CD4-positive, alpha-beta T cell treated with Interleukin-12 subunit alpha and Interleukin-12 subunit beta, for 1 hour (primary cell): ENCODE measurements at places on chromosomes 4 and X.
A peak's percentile ranks its signal among the peaks of the same experiment; 100 is the strongest.

DNA sequence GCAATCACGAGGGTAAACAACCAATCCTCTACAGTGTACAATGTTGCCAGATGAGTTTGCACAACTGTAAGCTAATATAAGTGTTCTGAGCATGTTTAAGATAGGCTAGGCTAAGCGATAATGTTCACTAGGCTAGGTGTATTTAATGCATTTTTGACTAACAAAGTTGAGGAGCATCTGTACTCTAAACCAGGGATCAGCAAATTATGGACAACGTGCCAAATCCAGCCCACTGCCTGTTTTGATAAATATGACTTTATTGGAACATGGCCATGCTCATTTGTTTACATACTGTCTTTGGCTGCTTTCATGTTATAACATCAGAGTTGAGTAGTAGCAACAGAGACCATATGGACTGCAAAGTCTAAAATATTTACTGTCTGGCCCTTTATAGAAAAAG is 46.3 kb upstream of the ARHGEF6 start:
- DNase-seq = no peak

- no peak for DNase-seq
Observed at GRCh38 chrX:3176439-3176820, 135.2 kb downstream of the ARSF start.

DNA sequence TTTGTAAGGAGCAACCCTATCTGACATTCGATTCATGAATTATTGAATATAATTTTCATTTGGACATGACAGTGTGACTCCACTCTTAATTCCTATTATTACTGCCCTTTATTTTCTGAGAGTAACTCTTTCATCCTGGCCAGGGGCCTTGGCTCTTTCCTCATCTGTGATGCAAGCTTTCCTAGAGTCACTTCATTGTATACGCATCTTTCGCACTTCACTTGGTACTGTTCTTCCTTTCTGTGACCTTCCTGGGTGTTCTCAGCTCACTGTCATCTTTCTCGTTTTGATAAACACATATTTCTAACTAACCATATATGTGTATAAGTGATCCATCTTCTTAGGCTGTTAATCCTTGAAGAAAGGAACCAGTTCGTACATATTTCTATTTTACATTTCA is 160.3 kb downstream of the PDGFC start:
- no peak for DNase-seq

- no peak for DNase-seq
Observed at GRCh38 chr4:100690812-100691211, 173.0 kb upstream of the EMCN start.

DNA sequence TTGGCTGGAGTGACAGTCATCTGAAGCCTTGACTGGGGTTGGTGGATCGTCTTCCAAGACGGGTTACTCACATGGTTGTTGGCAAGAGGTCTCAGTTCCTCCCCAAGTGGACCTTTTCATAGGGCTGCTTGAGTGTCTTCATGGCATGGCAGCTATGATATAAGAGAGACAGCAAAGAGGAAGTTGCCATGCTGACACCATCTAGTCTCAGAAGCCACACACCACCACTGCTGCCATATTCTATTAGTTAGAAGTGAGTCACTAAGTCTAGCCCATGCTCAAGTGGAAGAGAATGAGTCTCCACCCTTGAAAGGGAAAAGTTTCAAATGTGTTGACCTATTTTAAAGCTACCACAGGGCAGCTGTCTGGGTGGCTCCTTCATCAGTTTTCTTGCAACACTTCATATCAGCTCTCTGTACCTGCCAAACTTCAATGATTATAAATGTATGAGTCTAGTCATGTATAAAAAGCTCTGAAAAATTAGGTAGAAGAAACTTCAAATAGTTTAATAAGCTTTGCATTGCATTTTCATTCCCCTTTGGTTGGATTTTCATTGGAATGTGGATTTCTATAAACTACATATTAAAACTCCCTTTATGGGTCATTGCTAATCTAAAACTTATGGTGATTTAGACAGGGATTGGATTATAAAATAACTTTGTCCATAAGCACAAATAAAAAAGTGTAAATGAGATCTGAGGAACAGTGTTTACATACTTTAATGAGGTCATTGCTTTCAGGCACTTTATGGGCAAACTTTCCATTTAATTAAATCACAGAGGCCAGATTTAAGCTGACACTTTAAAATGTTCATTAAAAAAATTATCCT is 68.0 kb upstream of the ATXN3L start:
- DNase-seq = no peak

- no peak for DNase-seq
Observed at GRCh38 chrX:153688506-153688905, 780 bp downstream of the SLC6A8 start.

GRCh38 chr4:2080429-2081300 is 21.5 kb downstream of the NAT8L start:
- DNase-seq = no peak

GRCh38 chr4:93086356-93086755 is 742.2 kb upstream of the ATOH1 start:
- no peak for DNase-seq

GRCh38 chr4:101252721-101253120 is 94.6 kb downstream of the PPP3CA start:
- DNase-seq = no peak

- DNase-seq = no peak
Observed at GRCh38 chrX:13128104-13128503, 83.7 kb upstream of the FAM9C start.

DNA sequence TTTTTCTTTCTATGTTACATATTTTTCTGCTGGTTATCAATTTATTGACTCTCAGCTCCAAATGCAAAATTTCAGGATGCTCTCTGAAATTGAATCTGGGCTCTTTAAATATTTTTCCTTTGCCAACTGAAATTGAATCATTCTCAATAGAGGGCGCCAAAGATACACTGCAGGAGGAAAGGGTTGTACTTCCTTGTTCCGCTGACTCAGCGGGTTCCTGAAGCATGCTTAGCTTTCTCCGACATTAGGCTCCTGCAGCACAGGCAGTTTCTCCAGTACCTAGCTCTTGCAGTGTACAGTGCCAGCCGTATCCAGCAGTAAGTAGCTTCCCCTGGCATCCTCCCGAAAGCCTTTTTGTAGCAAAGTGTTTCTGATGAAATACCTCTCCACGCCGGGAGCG is 28.8 kb upstream of the CFAP47 start:
- DNase-seq = peak; percentile 0

DNA sequence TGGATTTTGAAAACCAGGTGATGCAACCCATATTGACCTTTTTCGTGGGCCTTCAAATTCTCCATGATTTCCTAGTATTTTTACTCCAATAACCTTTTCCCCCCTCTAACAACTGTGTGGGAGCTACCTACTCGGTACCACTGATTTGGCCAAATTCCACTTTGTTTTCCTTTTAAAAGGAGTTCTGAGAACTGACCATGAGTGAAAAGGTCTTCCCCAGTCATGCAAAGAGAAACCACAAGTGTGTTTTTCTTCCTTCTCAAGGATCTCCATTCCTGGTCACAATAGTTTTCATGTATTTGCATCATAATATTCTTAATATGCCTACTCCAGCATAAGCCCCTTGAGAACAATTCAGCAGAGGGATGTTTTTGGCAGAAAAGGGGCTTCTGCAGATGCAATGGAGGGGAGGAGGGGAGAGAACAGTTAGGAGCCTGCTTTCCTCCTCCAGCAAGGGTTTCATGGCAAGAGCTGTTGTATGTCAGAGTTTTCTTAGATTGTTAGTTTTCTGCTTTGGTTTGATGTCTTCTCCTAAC is 195.3 kb upstream of the ANXA3 start:
- DNase-seq = no peak

DNA sequence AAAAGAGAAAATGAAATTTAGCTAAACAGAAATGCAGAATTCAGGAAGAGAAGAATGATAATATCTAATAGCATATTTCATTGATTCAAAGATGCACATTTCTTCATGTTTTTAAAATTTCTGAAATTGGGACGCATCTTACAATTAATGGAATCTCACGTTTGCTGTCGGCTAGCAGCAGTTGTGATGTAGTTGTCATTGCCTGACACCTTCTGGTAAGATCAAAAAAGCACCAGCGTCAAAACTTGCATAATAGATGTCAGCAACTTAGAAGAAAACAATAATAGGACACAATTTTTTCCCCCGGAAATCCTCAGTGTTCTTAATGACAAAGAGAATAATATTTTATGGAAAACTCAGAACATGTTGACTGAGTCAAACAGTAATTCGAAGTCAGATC is 29.8 kb upstream of the SLC7A3 start:
- no peak for DNase-seq

- DNase-seq = peak; percentile 21
Observed at GRCh38 chr4:15755321-15756155, 22.6 kb upstream of the CD38 start.

DNA sequence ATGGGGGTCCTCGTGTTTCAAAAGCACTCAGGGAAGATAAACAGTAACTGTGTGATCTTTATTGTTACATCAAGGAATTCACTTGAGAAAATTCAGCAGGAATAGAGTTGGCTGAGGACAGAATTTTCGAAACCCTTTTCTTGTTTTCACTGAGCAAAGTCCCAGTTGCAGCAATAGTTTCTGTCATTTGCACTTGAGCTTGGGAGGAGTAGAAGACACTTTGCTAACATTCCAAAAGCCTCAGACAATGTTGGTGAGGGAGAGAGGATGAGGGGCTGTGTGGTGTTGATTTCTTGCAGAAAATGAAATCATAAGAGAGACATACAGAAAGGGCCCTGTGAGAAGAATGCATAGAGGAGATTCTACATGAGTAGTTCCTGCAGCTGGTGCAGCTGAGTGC is 151.9 kb upstream of the DIPK2B start:
- no peak for DNase-seq

- DNase-seq = no peak
Observed at GRCh38 chr4:72842323-72842722, 227.2 kb downstream of the COX18 start.

GRCh38 chrX:22433292-22434070 is 160.8 kb downstream of the CBLL2 start:
- no peak for DNase-seq

DNA sequence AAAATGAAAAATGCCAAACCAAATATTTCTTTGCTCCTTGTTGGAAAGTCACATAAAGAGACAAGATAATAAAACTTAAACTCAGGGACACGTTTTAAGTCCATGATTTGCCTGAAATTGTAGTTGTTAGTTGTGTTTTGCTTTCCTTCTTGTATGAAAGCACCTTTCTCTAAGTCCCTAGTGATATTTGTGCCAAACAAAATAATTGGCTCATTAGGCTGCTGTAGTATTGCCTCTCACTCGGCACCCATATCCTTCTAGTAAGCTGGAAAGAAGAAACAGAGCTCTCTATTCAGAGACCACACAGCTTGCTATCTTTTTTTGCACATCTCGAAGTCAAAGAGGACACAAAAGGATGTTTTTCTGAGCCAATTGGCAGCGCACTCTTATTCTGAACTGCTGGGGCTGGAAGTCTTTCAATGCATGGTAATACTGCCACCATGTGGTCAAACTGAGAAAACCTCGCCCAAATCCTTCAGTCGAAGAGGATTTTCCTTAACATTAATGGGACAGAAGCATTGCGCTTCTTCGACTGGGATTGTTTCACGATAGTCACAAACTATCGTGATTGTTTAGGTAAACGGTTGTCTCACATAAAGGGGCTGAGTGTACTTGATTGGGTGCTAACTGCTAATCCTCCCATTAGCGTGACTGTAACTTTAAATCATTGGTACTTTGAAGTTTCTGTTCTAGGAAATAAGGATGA is 571.9 kb upstream of the LCORL start:
- peak; percentile 66 for DNase-seq

DNA sequence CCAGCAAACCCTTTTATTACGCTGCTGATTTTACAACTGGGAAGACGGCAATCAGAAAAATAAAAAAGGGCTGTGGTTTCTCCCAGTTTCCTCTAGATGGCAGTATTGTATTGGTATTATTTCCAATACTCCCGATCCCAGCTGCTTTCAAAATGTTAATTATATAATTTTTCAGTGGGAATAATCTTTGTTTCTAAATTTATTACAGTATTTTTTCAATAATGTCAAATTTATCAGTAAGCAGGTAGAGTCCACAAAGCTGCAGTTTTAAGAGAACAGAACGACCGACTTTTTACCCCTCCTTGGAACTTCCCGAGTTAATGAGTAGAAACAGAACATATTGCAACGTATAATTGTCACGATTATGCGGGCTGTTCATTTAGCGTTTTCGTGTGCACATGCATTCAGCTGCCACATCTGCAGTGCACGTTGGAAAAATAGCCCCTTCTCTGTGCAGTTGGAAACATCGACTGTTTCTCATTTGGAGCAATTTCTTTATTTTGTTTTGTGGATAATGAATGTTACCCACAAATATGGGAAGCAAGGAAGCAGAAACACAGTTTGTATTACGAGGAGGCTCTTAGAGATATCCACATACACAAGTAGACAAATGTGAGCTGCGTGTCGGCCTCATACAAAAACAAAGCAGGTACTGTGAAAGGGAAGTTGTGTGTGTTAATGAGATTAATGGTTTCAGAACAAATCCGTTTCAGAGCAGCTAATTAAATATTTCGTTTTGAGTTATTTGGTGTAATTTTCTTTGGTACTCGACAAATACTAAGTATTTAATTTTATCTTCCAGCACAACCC is 188.0 kb downstream of the STIM2 start:
- peak; percentile 31 for DNase-seq

GRCh38 chr4:39718366-39719323 is 20.7 kb downstream of the UBE2K start:
- DNase-seq = peak; percentile 24

DNA sequence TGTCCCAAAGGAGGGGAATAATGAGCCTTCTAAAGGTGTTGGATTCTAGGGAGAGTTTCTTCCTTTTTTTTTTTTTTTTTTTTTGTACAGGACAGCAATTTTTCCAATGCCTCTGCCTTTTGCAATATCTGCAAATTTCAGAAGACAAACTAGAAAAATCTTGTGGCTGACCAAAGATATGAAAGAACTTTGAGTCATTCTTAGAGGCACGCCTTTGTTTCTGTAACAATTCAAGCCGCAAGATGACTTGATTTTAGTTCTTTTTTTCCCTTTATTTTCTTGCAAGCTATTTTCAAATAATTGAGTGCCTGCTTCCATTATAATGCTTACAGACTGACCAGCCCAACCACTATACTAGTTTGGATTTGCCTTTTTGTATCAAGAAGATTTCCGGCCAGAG is 47.6 kb upstream of the UXT start:
- no peak for DNase-seq

- DNase-seq = no peak
Observed at GRCh38 chr4:137200322-137200721, 332.0 kb downstream of the PCDH18 start.

DNA sequence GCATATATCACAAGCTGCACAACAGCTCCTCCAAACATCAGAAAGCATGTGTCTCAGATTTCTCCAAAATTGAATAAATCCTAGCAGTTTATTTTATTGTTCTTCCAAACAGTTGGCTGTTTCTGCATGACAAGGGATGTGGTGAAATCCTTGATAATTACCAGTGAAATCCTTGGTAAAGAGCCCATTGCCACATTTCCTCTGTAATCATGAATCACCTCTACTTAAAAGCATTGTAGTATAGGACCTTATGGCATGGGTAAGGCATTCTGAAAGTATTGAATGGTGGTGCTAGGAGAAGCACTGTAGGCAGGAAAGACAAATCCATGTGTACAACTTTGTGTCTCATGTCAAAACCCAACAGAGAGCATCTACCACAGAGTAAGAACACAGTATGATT is 135.8 kb upstream of the NDST3 start:
- DNase-seq = no peak
